GM13977 (cell line): ENCODE measurements at places on chromosomes 3 and 15.

DNA sequence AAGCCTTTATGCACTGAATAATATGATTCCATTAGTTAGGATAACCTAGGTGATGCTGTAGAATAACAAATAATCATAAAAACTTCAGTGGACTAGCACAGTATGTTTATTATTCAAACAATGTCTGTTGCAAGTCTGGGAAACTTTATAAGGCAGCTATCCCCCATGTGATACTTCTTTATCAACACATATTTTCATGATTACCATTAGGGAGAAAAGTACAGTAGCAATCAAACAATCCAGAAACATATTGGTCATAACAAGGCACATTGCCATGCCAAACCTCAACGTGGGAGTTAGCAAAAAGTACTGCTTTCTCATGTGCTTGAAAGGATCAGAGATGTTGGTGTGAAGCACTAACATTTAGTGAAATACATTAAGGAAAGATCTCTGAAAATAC, 35.5 kb downstream of the EOMES start:
- DNase-seq: no peak

DNA sequence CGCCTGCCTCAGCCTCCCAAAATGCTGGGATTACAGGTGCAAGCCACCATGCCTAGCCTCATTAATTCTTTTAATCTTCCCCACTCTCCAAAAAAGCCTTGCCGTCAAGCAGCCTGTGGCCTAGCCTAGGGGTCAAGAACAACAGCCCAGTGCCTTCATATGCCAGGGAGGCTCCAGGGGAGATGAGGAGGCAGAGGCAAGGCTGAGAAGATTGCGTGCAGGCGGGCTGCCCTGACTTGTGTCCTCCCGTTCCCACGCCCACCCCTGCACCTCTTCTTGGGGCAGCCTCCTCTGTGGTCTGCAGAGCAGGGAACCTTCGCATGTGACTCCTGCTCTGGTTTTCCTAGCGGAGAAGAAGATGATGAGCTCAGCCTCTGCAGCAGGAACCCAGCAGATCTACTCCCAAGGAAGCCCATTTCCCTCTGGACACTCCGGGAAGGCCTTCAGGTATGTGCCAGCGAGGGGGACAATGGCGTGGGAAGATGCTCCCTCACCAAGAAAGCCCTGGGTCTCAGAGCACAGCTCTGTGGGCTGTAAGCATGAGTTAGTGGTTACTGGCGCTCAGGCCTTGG, 118.5 kb upstream of the ABHD17C start:
- no peak for DNase-seq

GRCh38 chr3:122516846-122517360, 2.2 kb upstream of the KPNA1 start:
- DNase-seq: no peak

GRCh38 chr3:65146179-65146578, 458.4 kb upstream of the ADAMTS9 start:
- DNase-seq: no peak

DNA sequence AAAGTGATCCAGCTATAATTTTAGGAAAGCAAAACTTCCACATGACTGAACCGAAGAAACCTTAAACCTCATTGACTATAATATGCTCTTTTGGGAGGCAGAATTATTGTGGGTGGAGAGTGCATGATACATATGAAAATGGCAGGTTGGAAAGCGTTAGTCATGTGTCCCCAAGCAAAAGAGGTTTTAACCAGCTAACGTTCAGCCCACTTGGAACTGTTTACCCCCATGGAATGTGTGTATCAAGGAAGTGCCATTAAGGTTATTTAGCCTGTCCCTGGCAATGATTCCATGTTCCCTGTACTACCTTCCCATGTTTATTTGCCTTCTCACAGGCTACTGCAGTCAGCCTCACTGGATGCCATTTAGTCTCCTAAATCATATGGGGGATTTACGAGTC, 44.1 kb upstream of the LRRC58 start:
- no peak for DNase-seq

DNA sequence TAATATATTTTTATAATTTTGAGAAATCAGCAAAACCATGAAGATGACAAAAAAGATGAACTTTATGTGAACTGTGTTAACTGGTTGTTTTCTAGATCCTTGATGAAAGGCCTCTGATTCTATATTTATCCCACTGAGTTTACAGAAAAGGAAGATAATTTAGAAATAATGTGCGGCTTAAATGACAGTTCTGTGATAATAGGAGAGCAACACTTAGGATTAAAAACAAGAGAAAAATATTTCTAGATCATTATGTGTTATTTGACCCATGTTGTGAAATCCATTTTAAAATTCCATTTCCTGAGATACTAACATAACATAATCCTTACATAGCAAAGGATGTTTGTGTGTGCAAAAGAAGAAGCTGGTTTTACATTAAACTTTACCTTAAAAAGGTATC, 598.0 kb downstream of the DIPK2A start:
- DNase-seq: no peak

- peak; percentile 20 for DNase-seq
Observed at GRCh38 chr3:88113311-88114162, 36.2 kb upstream of the C3orf38 start.

DNA sequence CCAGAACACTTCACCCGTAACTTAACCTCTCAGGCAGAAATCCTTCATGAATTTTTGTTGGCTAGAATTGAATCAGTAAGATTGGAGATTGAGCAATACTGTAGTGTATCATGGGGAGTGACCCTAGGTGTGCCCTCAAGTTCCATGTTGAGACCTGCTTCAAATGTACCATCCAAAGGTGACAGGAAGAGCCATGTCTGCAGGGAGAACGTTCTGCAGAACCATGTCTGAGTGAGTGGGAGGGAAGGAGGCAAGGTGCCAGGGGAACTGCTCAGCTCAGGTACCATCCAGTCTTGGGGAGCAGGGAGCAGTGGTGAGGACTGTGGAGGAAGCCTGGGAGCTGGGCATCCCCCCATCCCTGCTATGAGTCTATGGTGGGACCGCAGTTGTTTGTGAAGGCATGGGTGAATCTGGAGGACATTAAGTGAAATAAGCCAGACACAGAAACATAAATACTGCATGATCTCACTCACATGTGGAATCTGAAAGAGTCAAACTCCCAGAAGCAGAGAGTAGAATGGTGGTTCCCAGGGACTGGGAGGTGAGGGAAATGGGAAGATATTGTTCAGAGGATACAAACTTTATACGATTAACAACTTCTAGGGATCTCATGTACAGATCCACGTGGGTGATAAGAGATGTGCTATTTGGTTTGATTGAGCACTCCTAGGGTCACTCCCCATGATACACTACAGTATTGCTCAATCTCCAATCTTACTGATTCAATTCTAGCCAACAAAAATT, 23.3 kb downstream of the CFAP161 start:
- no peak for DNase-seq

DNA sequence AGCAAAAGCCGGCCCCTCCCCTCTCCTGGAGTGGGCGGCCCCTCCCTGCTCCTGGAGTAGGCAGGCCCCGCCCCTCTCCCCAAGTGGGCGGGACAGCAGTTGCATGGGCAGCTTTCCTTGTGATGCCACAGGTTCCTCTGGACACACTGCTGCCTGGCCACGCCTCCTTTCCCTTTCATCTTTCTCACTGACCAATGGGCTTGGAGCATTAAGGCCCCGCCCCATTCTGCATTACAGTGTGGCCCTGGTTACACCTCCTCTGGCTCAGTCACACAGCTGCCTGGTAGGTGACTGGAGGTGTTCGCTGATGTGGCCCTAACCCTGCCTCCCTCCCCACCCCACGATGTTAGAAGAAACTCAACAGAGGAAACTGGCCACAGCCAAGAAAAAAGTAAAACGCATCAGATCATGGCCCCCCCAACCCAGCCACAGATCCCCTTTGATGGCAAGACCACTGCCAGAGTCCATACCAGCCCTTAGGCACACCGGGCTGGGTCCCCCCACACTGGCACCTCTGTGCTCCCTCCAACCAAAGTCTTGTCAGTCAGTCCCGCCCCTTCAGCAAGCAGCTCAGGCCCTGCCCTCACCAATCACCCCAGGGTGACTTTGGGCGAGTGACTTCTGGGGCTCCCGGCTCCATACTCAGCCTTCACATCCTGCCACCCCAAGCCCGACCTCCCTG, 84.3 kb downstream of the ADAMTS7 start:
- DNase-seq: no peak

- DNase-seq: no peak
Observed at GRCh38 chr3:64616953-64617352, 70.8 kb downstream of the ADAMTS9 start.

- DNase-seq: no peak
Observed at GRCh38 chr15:84785053-84785452, 32.1 kb upstream of the ALPK3 start.

DNA sequence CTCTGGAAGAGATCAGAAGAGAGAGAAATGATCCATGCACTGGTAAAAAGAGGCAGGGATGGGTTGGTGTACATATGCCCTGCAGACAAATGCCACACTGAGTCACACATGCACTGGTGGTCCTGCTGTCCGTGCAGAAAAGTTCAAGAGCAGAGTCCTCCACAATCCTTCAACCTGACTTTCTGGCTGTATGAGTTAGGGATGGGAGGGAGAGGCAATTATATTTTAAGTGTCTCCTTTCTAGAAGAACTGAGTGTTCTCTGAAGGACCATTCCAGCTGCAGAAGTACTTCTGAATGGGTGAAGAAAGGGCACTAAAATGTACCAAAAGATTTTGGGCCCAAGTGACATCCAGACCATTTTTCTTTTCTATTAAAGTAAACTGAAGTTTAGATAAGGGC, 26.4 kb downstream of the TMEM39A start:
- DNase-seq: no peak

DNA sequence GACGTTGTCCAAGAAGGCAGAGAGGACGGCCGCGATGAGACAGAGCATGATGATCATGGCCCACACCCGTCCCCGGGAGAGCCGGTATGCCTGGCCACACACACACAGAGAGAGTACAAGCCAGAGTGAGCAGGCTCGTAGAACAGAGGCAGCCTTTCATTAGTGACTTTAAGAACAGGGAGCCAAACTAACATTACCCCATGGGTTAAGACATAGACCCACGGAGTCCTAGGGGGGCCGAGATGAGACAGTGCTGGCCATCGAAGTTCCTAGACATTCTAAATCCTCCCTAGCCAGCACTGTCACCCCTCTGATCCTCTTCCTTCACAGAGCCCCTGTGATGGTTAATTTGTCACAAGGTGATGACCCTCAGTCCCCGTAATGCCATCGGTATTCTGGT, 114.0 kb downstream of the OCA2 start:
- DNase-seq: no peak

DNA sequence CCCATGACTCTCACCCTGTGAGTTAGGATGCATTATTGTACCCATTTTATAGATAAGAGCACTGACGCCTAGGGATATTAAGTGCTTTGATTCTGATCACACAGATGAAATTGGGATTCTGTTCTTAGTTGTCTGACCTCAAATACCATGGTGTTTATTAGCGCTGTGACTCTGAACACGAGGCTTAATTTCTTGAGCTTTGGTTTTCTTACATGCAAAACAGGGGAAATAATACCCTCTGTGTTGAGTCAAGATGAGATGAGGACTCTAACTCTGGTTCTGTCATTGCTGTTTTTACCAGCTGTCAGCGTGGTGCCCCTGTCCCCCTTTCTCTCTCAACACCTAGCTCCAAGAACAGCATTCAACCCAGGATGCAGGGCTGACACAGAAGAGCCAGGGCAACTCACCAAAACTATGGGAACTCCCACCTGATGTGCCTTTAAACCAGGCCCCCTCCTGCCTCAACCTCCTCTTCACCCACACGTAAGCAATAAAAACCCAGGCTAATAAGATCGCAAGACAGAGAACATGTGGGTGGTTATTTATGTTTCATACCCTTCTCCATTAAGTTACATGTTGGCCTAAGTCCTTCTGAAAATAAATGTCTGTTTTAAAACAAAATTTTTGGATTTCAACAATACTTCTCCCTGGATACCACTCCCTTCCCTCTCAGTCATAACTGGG, 100.1 kb upstream of the SPATA12 start:
- DNase-seq: peak; percentile 53

GRCh38 chr3:171824116-171824515, 13.8 kb upstream of the PLD1 start:
- no peak for DNase-seq

- peak; percentile 41 for DNase-seq
Observed at GRCh38 chr3:46368569-46368968, 2.2 kb upstream of the CCR5 start.

- DNase-seq: no peak
Observed at GRCh38 chr3:53217175-53217574, 38.6 kb downstream of the TKT start.

DNA sequence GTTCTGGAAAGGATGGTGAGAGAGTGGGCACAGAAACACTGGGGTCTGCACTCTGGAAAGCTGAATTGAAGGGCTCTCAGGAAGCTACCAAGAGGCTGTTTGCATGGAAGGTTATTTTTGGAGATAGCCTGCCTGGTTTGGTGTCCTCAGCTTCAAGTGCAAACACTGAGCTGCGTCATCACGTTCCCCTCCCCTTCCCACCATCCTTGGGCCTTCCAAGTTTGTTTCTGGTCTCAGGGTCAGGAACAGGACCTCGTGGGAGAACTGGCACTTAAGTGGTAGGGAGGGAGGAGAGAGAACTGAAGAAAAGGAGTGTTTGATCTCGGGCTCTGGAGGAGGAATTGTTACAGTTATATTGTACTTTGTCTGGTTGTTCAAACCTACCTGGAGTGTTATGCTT, 10.6 kb downstream of the ST6GAL1 start:
- DNase-seq: no peak

- no peak for DNase-seq
Observed at GRCh38 chr3:21392526-21392925, 358.5 kb downstream of the ZNF385D start.

- peak; percentile 49 for DNase-seq
Observed at GRCh38 chr3:28476194-28476593, 127.6 kb upstream of the AZI2 start.

GRCh38 chr3:88180398-88180999, 30.7 kb downstream of the C3orf38 start:
- peak; percentile 42 for DNase-seq

DNA sequence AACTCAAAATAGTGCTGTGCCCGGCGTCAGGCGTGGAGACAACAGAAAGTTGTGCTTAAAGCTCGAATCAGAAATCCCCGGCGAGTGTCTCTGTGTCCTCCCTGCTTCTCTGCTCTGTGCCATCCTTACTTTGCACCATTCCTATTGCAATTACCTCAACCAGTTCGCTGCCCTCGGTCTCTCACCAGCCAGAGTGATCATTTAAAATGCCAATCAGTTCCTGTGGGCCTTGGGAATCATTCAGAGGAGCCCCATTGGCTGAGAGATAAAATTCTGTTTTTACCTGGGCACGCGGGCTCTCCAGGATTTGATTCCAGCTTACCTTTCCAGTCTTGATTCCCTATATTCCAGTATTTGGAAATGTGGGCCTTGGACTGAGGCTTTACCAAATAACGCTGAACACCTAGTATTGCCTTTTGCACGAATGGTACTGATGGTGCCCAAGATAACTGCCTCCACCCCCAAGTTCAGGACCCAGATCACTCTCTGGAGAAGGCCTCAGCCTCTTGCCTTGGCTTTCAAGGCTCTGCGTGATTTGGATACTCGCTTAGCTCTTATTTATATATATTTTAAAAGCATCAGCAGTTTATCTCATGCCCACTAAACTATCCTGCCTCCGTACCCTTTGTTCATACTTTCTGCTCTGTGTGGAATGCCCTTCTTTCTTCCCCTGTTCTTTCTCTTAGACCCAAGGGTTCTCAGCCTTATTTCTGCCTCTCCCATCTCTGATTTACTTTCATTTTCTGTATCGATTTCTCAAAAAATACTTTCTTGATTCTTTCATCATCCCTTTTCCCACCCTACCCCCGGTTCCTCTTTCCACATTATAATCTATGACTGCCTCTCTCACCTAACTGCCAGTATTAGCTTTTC, 863 bp downstream of the PSMA4 start:
- DNase-seq: peak; percentile 36
